Stimulated activated CD8-positive, alpha-beta memory T cell treated with anti-CD3 and anti-CD28 coated beads, Interleukin-4, amount 100 ng/mL, for 1 hour (primary cell): ENCODE measurements at places on chromosomes 12 and 14.

GRCh38 chr14:34872822-34873588 lies 2.2 kb downstream of the BAZ1A start:
- DNase-seq = no peak

DNA sequence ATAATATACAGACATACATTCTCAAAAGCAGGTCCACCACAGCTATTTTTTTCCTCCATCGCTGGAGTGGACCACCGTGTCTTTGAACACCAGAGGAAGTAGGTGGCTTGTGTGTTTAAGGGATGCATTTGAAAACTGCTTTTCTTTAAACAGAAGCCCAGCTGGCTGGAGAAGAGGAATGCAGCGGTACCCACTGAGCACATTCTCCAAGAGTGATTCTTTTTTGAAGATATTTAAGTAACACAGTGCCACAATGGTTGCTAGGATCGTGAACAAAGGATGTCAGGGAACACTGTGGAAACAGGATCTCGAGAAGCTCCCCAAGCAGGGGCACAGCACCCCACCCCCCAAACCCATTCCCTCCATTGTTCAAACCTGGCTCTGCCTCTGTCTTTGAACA lies 286.6 kb upstream of the PWP1 start:
- DNase-seq = no peak

DNA sequence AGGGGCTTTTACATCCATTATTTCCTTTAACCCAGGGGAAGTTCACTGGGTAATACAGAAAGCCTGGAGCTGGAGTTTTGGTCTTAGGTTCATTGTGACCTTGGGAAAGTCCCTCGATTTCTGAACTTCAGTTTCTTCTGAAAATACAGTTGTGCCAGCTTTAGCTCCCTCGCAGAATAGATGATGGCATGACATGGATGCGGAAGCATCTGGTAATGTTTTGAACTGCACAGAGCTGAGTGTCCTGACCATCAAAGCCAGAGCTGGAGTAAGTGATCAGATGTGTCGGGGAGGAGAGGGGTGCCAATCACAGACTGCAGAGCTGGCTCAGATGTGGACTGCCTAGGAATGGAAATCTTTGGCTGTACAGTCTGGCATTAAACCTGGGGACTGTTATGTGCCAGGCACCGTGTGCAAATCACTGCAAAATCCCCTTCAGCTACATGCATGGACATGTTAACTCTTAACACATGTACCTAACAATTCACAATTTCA lies 180.9 kb downstream of the ETV6 start:
- DNase-seq = no peak

GRCh38 chr14:81523016-81523415 lies 10.6 kb downstream of the SEL1L start:
- DNase-seq = no peak

GRCh38 chr14:39998854-39999253 lies 566.6 kb upstream of the FBXO33 start:
- DNase-seq = no peak

DNA sequence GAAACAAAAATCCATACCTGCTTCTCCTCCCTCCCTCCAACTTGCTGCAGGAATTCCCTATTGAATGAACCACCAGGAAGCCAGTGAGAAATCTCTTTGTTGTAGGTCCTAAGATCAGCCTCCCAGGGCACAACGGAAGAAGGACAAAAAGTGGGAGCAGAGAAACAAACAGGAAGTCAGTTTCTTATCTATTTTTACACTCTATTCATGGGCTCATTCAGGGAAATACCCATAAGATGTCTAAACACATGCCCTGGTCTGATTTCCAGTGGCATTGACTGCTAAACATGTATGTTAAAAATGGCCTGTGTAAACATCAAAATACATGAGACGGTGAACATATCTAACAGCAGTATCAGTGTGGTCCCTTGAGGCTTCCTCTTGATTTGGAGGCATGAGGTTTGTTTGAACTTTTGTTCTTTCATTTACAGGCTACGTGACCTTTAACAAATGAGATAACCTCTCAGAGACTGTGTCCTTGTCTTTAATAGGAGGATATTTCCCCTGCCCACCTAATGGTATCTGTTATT lies 18.8 kb downstream of the GPR65 start:
- DNase-seq = no peak

DNA sequence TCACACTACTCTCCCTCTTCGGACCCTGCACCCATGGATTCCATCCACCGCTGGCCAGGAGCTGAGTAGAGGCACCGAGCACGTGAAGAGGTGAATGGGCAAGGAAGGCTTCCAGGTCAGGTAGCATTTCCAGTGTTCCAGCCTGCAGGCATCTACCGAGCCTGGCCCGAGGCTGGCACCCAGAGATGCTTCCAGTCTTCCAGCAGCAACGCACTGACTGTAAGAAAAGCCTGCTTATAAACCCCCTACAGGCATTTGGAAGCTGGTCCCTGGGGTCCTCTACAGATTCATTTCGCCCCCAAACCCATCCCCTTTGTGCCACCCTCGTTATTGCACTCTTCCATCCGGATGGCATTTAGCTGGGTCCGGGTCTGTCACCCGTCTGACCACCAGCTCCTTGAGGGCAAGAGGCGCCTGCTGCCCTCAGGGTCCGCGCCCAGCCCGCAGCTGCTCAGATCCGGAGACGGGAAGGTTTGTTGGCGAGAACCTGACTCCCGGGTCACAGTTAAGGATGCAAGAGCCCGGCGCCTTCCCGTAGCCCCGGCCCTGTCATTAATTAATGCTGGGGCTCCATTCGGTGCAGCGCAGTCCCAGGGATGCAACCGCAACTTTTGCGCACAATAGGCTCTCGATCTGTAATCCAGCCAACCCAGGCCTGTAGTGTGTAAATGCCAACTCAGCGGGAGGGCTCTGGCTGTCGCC lies 614 bp upstream of the MARK3 start:
- no peak for DNase-seq

GRCh38 chr14:86357119-86357518 lies 827.2 kb downstream of the FLRT2 start:
- no peak for DNase-seq

- no peak for DNase-seq
Observed at GRCh38 chr12:4228122-4228580, 45.4 kb upstream of the CCND2 start.

GRCh38 chr14:52314595-52315354 lies 663 bp downstream of the PTGER2 start:
- no peak for DNase-seq

GRCh38 chr14:87268997-87269396 lies 724.0 kb downstream of the GALC start:
- no peak for DNase-seq

DNA sequence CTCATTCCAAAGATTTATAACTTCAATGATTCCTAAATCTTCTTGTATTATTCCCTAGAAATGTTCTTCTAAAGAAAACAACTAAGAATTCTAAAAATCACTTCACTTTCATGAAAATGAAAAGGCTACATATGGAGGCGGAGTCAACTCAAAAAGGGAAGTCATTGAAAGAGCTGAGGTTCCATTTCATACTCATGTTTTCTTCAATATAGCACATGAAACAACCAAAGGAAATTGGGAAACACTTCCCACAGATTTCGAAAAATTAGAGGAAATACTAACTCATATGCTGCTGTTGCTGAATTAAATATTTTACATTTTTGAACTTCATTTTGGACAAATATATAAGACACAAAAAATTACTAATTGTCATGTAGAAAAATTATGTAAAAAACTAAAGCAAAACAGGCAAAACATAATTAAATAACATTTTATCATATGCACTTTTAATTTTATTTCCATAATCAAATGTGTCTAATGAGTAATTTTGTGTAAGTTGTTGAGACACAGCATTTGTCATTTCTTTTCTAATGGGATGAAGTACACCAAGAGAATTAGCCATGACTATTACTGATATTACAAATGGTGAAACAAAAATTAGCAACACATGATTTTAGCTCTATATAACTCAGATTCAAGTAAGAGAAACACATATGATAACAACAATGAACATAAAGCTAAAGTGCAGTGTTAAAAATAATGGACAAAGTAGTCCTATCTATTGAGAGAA lies at the start of gene CD163:
TSS of gene CD163 (minus strand) at position 92 of the 730 bp plus-strand sequence. CDS start at position 5, 87 bp downstream.
- no peak for DNase-seq

DNA sequence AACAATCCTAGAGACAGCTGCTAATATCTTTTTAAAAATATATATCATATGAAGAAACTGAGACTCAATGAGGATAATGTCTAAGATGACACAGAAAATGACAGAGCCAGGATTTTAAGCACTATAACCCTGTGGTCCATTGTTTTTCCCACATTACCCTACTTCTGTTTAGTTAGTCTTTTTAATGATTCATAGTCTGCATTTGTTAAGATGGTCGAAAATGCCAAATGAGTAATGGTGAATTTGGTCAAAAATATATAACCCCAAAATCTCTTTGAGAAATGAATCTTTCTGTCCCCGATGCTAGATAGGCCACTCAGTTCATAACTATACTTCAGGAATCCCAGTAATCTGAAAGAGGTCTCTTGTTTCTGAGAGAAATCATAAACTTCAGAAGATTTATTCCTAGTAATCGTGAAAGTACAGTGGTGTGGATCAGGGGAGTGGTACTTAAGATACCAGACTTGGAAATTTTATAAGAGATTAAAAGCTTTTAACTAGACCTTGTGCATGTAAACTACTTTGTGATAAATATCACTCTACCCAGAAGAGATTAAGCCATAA lies 10.8 kb downstream of the RTRAF start:
- no peak for DNase-seq

DNA sequence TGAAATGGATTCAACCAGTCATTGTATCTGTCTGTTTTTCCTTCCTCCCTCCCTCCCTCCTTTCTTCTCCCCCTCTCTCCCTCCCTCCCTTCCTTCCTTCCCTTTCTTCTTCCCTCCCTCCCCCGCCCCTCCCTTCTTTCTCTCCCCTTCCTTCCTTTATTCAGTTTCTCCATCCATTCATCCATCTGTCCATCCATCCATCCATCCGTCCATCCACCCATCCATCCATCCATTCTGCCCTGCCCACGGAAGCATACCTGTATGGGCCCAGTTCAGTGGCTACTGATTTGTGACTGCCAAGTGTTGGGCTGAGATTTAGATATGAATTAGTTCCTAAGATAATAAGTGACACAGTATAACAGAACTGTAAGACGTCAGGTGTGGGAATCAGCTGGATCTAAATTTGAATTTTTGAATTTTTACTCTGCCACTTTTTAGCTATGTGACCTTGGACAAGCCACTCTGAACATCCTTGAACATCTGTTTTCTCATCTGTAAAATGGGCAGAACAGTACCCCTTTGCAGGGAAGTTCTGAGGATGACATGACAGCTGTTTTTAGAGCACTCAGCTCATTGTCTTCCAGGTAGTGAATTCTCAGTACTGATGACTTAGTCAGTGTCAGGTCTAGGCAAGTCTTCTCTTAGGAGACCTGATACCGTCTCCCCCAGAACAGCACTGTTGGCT lies 42.9 kb downstream of the CFAP251 start:
- DNase-seq = no peak

GRCh38 chr14:75709207-75709812 lies 48.3 kb downstream of the TTLL5 start:
- peak; percentile 9 for DNase-seq

- no peak for DNase-seq
Observed at GRCh38 chr12:100518376-100518775, 44.7 kb downstream of the NR1H4 start.

- DNase-seq = no peak
Observed at GRCh38 chr12:93591137-93591868, 18.8 kb downstream of the SOCS2 start.

DNA sequence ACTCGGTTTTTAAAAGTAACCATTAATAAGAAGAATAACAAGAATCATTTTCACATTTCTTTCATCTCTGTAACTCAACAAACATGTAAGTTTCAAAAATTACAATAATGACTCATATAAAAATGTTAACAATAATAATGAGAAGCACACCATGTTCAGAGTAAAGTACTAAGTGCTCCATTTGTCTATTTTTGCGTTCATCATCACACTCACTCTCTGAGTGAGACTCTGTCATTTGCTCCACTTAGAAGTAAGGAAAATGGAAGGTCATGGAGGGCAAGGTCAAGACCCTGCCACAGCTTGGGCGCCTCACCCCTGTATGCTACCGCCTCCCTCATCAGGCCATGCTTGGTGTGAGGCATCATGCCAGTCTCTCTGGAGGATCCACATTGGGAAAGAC lies 129.9 kb downstream of the TMEM30B start:
- no peak for DNase-seq

DNA sequence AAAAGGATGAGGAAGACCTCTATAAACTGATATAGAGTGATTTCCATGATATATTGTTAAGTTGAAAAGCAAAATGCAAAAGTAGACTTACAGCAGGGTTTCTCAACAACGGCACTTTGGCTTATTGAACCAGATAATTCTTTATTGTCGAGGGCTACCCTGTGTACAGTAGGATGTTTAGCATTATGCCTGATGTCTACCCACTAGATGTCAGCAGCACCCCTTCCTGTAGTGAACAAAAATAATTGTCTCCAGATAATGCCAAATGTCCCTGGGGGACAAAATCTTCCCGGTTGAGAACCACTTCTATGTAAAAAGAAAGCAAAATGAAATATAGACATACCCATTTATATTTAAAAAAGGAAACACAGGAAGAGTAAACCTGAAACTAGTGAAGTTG lies 32.4 kb downstream of the ABCD2 start:
- no peak for DNase-seq

DNA sequence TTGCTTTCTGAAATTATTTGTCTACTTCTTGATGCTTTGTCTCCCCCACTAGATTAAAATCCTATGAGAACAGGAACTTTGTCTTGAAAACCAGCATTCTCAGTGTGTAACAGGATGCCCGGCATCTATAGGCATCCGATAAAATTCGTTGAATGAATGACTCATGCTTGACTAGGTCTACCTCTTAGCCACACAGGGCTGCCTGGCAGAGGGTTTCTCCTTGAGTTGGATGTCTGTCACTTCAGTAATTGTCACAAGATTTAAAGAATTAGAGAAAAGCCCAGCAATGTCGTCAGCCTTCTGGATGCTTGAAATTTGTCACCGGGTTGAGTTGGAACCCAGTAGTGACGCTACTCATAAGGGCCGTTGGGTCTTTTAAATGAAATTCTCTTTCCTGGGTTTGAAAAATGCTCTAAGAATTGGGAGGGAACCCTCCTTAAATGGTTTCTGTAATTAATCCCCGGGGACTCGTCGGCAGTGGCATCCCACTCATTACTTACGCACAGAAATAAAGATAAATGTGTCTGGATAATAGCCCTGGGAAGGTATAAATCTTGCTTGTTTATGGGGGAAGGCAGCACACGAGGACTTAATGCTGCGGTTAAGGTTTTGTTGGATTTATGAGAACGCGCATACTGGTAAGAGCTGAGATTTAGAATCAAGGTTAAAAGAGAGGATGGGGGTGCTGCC lies 194.1 kb downstream of the AACS start:
- DNase-seq = no peak

DNA sequence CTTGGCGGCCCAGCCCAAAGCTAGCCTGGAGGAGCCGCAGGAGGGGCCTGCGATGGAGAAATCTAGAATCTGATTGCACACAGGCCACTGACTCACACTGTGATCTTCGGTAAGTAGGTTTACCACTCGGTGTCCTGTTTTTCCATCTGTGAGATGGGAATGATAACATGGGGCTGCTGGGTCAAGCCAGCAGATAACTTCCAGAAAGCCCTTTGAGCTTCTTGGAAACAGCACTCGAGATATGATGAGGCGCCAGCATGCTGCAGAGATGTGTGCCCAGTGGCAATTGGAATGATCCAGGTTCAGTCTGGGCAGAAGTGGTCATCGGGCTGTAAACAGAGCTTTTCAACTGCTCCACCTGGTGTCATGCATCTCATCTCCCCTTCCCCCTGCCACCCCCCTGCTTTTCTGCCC lies 771.3 kb upstream of the TBX3 start:
- DNase-seq = no peak
